ENCODE measurements at places on chromosomes 12 and 14.

DNA sequence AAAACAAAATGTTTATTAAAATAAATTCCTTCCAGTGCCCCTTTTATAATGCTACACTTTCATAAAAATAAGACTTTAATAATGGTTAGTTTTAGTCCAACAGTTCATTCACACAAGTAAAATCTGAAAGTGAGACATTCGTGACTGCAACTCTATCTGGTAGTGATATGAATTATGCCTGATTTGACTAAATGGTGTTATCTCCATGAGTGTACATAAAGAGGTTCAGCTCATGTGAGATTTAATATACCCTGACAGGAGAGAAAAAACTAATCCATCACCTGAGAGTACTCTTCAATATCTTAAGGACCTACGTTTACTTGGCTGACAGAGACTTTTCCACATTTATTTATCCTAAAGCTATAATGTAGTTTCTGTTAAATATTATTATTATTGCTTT is 34.0 kb downstream of the ERO1A start:
- no peak for DNase-seq

- DNase-seq, result no peak
Observed at GRCh38 chr14:22522466-22522957, 66.5 kb downstream of the DAD1 start.

- no peak for DNase-seq
Observed at GRCh38 chr12:93599192-93599591, 26.7 kb downstream of the SOCS2 start.

GRCh38 chr14:105944632-105945610 is 418.5 kb downstream of the TMEM121 start:
- DNase-seq, result peak; percentile 73

GRCh38 chr12:31018106-31018789 is 55.4 kb upstream of the DDX11 start:
- DNase-seq, result no peak

GRCh38 chr12:41287500-41288141 is 99.5 kb downstream of the PDZRN4 start:
- DNase-seq, result peak; percentile 48

Data from NCI-H748 treated with DMSO at 0.1 percent for 48 hours (cell line).